ENCODE measurements at places on chromosomes 6 and 20.

- DNase-seq: no peak
These were observed 91.7 kb upstream of the SOX4 start for GRCh38 chr6:21501815-21502214.

DNA sequence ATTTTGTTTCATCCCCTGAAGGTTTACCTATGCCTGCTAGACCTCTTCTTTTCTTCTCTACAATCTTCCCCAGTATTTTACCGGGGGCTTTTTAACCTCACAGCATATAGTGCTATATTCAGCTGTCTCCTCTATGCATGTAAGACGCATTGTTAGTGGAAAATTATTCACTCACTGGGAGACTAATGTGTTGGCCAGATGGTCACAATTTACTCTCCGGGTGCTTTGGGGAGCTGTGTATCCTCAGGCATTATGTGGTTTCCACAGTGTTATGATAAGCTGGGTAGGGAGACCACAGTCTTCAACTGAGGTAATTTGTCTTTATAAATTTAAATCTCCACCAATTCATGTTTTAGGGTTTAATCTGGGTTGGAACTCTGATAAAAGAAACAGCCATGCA, 553.8 kb upstream of the PTCHD4 start:
- no peak for DNase-seq

GRCh38 chr20:25632940-25633790, 9.4 kb upstream of the NANP start:
- DNase-seq: no peak

GRCh38 chr6:11263291-11263775, 30.9 kb upstream of the NEDD9 start:
- no peak for DNase-seq

DNA sequence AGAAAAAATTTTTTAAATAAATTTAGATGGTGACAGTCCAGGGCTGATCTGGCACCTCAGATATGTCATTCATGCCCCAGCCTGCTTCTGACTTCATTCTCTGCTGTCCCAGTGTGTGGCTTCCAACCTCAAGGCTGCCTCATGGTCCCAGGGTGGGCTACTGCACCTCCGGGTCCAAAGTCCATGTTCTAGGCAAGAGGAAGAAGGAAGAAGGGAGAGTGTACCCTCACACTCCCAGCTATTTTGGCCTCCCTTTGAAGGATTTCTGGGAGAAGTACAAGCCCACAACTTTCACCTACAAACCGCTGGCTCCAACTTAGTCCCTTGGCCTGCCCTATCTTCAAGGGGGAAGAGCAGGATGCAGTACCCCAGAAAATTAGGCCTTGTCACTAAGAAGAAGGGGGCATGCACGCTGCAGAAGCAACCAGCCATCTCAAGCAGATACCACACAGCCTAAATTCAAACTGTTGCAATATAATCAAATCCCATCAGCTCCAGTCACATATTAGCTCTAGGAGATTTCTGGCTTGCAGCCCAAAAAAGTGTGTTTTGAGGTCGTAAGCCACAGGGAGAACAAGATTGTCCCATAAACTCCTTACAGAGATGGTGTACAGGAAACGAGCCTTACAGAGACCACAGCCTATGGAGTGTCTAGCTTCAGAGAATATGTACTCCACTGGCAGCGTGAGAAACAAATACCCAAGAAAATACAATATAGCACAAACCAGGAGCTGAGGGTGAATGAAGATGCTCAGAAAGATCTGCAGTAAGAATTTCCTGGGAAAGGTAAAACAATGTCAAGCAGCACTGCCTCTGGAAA, 906 bp upstream of the BTN3A2 start:
- DNase-seq: no peak

DNA sequence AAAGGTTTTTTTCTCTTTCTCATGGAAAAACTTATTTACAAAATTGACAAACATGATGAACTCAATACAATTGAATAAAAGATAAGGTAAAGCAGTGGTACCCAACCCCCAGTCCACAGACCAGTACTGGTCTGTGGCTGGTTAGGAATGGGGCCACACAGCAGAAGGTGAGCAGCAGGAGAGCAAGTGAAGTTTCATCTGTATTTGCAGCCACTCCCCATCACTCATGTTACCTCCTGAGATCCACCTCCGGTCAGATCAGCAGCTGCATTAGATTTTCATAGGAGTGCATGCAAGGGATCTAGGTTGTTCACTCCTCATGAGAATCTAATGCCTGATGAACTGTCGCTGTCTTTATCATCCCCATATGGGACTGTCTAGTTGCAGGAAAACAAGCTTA, 47.5 kb downstream of the HMGCLL1 start:
- DNase-seq: no peak

DNA sequence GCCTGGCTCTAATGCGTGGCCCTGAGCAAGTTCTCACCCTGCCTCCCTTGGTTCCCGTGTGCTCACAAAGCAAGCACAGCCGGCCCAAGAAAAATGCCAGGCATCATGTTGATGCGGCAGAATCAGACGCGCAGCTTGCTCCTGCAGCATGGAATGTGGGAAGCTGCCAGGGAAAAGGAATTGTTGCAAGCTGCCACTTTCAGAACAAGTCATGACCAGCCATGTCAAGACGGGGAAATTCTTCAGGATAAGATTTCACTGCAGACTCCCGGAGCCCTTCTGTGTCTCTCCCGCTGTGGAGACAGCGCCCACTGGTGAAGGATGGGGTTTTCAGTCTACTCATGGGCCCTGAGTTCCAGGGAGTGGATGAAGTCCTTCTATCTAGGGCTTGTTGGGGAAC, 4.6 kb downstream of the DACT2 start:
- DNase-seq: no peak

- peak; percentile 79 for DNase-seq
These were observed 99.8 kb upstream of the FOXA2 start for GRCh38 chr20:22684072-22684762.

GRCh38 chr6:129059650-129060049, 176.7 kb downstream of the LAMA2 start:
- no peak for DNase-seq

- no peak for DNase-seq
These were observed 50.7 kb upstream of the FERMT1 start for GRCh38 chr20:6173481-6173880.

Measured in suppressor macrophage treated with lipopolysaccharide for 4 hours (primary cell).